Omental fat pad (tissue), 4 donors: ENCODE measurements at places on chromosomes 12 and 14.

- no peak for DNase-seq
Measured at GRCh38 chr14:92058006-92058917, 18.4 kb upstream of the TRIP11 start.

DNA sequence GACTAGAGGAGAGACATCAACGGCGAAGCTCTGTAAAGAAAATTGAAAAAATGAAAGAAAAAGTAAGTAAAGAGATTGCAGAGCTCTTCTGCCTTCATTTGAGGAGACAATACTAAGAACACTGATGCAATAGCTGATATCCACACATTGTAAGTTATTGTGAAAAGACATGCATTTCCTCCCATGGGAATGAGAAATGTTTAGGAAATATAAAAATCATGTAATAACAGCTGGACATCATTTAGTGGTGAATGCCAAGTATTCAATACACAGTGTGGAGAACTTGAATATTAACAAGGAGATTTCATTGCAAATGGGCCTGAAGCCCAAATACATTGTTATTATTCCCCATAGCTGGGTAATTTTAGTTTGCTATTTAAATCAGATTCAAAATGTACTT lies 179.2 kb downstream of the KICS2 start:
- DNase-seq: no peak

GRCh38 chr14:21098076-21098891 lies at the start of gene ZNF219:
ZNF219 (minus strand) TSS chr14:21098655; CDS start chr14:21093591, 5,064 bp downstream.
- no peak for DNase-seq

DNA sequence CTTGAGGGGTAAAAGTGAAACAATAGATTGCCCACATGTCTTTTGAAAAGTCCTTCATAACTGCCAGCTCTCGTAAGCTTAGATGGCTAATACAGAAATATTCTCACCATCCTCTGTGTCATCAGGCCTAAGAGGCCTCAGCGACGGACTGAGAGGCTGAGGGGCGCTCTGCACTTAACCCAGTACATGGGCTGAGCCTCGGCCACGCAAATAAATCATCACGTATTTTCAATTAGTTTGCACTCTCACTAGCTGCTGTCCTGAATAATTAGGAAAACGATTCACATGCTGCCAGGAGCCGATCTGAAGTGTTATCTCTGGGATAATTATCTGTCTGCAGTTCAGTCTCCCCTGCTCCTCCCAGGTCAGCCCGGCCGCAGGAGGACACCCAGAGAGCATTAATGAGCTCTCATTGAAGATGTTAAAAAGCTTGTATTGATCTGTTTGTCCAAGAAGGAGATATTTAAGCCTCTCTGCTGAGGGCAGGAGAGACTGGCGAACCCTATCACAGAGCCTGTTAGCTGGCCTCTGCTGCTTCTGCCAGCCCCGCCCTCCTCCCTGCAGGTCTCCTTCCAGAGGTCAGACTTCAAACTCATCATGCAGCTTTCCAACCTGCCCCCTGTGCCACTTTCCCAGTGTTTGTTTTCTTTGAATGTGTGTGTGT lies 1051.3 kb downstream of the VRK1 start:
- no peak for DNase-seq

DNA sequence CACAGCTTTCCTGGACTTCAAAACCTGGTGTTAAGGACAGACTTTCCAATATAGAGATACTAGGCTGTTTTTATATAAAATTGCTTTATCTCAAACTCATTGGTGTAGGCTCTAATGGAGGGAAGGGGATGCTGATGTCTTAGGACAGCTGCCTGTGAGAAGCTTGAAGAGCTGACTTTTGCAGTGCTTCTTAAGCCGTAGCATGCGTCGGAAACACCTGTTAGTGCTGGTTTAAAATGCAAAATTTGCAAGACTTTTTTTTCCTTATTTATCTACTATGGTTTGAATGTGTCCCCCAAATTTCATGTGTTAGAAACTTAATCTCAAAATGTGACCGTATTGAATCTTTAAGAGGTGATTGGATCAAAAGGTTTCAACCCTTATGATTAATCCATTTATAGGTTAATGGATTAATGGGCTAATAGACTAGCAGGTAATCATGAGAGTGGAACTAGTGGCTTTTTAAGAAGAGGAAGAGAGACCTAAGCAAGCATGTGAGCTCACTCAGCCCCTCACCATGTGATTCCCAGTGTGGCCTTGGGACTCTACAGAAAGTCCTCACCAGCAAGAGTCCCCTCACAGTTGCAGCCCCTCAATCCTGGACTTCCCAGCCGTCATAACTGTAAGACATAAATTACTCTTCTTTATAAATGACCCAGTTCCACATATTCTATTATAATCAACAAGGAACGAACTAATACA lies 60.9 kb upstream of the FUT8 start:
- DNase-seq: no peak

DNA sequence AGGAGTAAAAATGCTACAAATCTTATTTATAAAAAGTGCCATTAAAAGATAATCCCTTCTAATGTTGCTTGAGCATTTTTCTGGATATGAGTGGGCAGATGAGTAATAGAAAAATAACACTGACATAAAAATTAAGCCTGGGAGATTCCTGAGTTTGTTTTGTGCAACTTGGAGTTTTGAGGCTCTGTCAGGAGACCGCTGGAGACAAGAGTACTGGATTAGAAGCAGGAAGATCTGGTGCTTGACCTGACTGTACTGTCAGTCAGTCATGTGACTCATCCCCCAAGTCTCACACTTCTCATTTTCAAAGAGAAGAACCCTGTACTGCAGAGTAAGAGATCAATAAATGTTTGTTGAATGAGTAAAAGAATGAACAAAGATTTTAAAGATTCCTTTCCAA lies 29.4 kb downstream of the ANO4 start:
- no peak for DNase-seq

DNA sequence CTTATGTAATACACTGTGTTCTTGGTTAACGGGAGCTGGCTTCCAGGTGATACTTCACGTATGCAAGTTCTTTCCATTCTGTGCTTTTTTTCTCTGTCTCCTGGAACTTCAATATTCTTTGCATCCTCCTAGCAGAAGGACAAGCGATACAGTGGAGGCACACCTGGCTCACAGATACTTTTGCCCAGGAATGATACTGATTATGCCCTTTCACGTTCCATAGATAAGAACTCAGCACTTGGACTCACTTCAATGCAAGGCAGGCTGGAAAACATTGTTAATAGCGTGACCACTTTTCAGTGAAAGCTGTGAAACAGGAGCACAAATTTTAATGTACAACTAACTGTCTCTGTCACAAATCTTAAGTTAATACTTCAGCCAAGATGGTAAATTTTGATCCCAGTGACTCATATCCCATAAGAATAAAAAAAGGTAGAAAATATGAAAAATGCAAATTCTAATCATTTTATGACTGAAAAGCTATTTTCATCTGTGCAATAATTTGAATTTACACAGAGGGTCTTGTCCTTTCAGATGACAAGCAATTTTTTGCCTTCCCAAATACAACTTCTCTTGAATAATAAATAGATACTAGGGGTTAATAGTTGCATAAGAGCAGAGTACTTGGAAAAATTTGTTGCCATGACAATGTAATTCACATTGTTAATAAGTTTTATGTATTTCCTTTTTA lies 919.0 kb downstream of the GALC start:
- DNase-seq: no peak

DNA sequence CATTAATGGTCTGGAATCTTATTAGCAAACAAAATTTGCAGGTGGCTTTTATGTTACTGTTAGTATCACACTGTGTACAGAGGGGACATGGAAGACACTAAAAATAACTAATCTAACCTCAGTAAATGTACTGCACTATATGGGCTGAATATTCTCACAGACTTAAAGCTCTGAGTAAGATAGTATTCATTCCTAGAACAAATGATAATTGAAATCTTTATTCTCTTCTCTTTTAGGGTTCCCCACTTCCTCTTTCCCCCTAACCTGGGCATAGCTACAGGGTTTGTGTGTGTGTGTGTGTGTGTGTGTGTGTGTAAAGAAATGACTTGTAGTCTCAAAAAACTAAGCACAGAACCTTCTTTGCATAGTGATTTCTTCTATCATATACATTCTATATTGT lies 21.4 kb upstream of the HECTD1 start:
- DNase-seq: no peak

DNA sequence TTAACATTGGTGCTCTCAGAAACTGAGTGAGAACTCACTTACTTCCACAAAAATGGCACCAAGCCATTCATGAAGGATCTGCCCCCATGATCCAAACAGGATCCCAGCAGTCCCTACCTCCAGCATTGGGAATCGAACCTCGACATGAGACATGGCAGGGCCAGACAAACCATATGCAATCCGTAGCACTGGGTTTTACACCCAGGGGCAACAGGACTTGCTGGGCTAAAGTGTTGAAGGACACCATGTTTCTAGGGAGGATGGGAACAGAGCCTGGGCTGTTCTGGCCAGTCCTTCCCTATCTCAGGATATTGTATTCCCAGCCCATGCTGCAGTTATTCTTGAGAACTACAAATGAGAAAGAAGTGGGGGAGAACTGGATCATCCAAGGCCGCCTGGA lies 36.6 kb downstream of the SERPINA3 start:
- no peak for DNase-seq

- DNase-seq: no peak
Measured at GRCh38 chr12:1553987-1554982, 40.1 kb downstream of the FBXL14 start.
